ENCODE measurements at places on chromosomes 1 and 21.

DNA sequence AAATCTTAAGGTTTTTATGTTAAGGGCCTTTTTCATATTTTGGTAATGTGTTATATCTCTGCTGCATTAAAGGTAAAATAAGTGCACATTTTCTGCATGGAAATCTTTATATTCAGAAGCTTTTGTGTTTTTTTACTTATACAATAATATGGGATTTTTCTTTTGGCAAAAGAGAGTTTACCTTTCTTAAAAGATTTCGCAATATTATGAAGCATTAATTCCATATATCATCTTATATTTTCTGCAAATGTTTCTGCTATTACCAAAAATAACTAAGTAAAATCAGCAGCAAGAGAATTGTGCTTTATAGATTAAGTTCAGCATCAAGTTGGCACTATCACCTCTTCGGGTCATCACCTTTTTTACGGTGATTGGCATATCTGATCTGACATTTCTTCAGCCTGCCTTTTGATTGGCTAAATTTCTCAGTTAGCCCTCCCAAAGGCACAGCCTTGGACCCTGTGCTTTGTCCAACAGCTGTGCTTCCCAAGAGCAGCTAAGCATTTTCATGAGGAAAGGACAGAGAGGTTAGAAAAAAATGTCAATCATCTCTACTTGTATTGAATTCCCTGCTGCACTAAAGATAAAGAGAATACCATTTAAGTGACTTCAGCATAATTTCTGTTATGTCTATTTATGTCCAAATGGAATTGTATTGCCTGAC, 767.1 kb upstream of the PRMT6 start:
- DNase-seq = no peak

DNA sequence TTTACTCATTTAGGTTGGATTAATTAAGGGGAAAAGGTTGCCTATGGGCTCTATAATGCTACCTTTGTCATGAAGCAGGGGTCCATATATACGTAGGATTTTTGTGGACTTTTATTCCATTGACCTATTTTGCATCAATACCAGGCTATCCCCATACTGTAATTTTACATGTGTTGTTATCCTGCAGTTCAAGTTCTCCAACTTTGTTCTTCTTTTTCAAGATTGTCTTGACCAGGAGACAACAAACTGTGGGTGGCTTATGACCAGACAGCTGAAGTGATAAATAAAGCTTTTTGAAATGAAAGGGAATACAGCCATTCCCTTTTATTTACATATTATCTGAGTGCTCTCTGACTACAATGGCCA, 345.7 kb downstream of the BARHL2 start:
- no peak for DNase-seq

GRCh38 chr1:26785611-26786436, 1.9 kb upstream of the PIGV start:
- DNase-seq = no peak

DNA sequence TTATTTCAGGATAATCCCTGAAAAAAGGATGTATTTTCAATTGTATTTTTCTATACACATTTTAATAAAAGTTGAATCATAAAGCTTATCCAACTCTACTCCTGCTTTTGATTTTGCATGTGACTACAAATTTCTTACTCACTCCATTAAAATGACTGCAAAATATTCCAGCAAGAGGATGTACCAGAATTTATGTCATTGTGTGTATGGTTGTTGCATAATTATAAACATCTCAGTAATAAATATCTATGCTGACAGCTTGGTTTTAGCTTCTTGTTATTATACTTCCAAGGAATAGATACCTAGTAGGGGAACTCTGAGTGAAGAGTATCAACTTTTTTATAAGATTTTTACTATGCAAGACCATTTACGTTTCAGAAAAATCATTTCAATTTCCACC, 463.2 kb upstream of the RUNX1 start:
- DNase-seq = no peak

DNA sequence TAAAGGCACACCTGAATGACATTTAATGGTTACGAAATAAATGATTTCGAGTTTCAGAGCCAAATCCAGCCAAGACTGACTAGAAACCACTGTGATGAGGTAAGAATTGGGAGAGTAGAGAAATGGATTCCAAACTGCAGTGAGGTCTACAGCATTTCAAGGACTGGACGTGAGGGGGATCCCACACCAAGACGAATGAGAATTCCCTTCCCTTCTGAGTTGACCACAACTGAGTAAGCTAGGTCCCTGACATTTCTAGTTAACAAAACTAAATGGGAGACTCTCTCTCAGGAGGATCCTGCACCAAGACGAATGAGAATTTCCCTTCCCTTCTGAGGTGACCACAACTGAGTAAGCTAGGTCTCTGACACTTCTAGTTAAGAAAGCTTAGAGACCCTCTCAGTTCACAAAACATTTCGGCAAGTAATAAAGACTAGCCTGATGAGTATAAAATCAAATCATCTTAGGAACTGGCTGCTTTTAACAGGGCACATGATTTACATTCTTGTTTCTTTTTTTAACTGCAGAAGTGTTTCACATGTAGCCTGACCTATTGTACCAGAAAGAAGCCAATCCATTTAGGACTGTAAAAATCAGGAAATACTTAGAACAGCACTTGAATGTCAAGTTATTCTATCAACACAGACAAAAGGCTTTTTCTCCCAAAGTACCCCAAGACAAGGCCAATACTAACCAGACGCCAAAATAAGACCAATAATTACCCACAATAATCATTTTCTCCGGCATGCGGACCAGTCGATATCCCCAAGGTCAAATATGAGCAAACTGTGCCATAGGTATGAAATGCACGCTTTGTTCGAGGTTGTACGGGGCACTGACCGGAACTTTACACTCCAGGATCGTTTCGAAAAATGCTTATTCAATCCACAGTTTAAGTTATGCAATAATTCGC, 1.4 kb upstream of the SPATA1 start:
- DNase-seq = no peak

- no peak for DNase-seq
Observed at GRCh38 chr1:241611063-241611462, 29.1 kb downstream of the CHML start.

GRCh38 chr21:40208206-40208947, 341.1 kb downstream of the PCP4 start:
- no peak for DNase-seq

DNA sequence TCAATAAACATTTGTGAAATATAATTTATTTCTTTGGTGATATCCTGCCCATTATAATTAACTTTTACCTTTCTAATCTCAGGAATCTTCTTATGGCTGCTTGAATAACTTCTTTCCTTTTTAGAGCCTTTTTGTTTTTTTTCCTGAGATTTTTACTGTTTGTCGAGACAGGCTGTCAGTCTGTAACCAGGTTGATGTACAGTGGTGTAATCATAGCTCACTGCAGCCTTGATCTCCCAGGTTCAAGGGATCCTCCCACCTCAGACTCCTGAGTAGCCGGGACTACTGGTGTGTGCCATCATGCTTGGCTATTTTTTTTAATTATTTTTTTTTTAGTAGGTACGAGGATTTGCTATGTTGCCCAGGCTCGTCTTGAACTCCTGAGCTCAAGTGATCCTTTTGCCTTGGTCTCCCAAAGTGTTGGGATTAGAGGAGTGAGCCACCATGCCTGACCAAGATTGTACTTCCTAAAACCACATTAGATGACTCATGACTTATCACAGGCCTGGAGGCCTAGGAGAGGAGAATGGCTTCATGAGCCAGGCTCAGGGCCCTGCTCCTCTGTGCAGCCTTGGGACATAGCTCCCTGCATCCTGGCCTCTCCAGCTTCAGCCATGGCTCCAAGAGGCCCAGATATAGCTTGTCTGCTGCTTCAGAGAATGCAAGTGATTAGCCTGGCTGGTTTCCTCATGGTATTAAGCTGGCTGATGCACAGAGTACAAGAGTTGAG, 48.6 kb downstream of the CTH start:
- DNase-seq = no peak

GRCh38 chr21:37294679-37295078, 27.5 kb upstream of the VPS26C start:
- no peak for DNase-seq

GRCh38 chr1:211606332-211606913, 27.5 kb upstream of the SLC30A1 start:
- no peak for DNase-seq

DNA sequence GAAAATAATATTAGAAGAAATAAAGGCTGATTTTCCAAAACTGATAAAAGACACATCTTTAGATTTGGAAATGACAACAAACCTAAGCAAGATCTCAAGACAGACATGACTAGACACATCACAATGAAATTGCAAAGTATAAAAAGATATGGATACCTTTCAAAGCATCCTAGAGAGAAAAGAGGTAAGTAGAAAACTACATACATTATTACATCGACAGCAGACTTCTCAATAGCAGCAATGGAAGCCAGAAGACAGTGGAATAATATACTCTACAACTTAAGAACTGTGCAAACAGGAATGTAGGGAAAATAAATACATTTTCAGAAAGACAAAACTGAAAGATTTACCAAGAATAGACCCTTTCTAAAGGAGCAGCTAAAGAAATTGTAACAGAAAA, 50.2 kb downstream of the DENND1B start:
- no peak for DNase-seq

- DNase-seq = no peak
Observed at GRCh38 chr1:59215766-59216291, 81.1 kb upstream of the FGGY start.

DNA sequence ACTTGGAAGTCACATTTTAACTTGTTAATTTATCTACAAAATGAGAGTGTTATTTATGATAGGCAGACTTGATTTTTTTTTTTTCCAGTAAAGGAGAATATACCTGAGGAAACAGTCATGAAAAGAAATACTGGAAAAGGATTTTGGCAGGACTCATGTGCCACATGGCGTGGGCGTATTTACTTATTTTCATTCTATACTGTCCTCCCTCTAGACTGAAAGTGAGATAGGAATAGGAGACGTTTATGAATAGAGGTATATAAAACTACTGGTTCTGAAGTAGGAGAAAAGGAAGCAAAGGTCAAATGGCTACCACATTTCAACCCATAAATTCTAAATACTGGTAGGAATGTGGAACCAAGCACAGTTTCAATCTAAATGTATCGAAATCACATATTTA, 94.8 kb upstream of the MPC2 start:
- no peak for DNase-seq

DNA sequence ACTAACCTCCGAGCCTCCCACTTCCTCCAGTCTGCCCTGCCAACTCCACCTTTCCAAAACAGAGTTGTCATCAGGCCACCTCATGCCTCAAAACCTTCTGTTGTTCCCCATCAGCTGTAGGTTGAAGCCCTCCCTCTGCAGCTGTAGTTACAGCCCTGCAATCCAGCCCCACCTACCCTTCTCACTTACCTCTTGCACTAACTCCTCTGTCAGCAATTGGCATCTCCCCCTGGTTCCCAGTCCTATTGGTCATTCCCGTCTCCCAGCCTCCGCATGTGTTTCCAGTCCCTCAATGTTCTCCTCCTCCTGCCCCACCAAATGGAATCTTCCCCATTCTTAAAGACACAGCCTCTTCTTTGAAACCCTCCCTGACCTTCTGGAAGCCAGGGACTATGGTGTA, 100.1 kb upstream of the GCLM start:
- DNase-seq = no peak

GRCh38 chr1:201624741-201625225, 85.9 kb downstream of the NAV1 start:
- no peak for DNase-seq

DNA sequence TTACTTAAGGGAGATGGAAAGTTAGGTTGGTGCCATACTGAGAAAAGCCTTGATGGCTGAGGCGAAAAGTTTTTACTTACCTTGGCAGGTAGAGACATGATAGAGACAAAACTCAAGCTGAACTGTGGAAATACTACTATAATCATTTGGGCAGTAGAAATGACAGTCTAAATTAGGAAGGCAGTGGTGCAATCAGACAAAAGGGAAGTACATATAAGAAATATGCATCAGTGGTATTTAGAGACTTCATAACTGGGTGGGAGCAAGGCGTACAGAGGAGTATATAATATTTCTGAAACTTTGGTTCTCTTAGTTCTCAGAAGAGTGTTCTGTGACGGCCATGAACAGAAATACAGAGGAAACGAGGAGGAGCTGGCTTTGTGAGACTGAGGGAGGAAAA, 2.4 kb upstream of the CEP350 start:
- no peak for DNase-seq

DNA sequence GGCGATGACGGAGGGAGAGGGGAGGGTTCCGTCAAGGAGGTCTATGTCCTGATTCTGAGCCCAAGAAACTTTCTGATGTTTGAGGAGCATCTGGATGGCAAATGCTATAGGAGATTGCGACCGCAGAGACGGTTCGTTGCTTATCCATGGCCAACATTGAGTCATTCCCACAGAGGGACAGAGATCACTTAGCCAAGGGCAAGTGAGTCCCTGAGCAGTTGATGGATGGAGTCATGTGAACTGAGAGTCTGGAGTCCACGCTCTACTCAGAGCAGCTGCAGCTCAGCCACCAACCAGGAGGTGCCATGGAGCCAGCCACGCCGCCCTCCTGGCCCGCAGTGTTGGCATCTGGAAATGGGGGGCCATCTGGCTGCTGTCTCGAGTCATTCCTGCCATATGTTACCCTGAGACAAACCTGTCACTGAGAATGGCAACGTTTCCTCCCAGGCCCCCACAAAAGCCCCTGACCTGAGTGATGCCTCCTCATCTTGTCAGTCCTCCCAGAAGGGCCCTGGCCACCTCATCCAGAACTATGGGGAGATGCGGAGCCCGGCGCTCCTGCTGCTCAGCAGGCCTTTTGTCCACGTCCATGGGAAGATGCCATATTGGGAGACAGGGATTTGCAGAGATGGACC, 58.6 kb downstream of the ATP5PO start:
- no peak for DNase-seq

DNA sequence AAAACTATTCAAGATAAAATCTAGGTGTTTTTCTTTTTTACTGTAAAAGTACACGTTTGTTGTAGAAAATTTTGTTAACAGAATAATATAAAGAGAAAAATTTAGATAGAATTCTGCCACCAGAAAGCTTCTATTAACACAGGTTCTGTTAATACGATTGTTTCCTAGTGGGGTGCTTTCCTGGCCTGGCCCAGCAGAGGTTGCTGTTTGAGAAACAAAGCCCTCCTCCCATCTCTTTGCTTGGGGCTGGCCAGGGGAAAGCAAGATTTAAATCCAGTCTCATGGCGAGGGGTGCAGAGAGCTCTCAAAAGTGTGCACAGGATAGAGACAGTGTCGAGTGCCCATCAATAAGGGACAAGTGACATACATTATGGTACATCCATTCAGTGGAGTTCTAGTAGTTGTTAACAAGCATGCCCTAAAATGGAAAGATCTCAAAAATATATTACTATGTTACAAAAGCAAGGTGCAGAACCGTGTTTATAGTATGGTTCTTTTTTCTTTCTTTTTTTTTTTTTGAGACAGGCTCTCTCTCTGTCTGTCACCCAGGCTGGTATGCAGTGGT, 14.6 kb upstream of the ACBD3 start:
- DNase-seq = no peak

Measured in activated T-cell treated with anti-CD3 and anti-CD28 coated beads for 24 hours (primary cell).